ENCODE measurements at places on chromosomes 16 and 17.

GRCh38 chr16:69767459-69768229, 5.5 kb downstream of the WWP2 start:
- DNase-seq = no peak

DNA sequence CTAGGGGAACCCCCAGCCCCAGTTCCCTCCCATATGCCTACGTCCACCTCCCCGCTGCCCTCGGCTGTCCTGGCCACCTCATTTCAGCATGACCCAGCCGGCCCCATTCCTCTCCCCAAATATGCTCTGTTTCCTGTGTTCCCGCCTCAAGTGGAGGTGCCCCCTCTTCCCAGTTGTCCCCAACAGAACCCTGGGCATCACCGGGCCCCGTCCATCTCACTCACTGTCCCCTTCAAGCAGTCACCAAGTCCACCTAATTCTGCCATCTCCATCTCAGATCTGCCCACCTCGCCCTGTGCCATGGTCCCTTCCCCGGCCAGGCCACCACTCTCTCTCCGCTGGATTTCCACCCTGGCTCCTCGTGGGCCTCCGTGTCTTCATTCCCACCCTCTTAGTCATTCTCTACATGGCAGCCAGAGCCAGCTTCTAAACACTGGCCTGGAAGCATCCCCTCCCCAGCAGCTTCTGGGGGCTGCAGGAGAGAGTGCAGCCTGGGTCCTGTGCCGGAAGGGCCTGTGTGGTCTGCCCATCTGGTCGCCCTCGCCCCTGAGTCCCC, 12.8 kb downstream of the CDK3 start:
- DNase-seq = no peak

DNA sequence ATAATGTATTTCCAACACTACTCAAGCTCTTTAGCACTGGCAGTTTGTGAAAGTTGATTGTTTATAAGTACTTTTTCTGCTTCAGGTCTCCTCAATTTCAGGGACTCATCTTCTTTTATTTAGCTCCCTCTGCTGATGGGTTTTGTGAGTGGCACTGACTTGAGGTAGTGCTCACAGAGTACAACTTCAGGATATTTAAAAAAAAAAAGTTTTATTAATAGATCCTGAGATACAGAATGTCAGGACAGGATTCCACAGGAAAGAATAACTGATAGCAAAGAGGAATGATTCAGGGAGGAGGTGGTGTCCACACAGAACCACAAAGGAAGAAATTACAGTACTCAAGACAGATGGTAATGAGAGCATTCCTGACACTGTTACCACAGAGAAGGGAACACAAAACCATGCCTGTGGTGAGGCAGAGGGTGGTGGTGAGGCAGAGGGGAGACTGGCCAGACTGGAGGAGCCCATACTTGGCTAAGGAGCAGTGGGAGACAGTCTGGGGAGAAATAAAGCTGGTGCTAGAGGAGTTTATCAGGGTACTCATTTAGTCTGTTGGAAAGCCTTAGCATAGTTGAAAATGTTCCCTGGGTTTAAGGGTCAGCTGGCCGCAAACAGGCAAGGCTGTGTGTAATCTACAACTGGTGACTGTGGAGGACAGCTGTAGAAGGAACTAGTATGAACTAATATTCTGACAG, 63.7 kb downstream of the SPAG9 start:
- peak; percentile 20 for DNase-seq

DNA sequence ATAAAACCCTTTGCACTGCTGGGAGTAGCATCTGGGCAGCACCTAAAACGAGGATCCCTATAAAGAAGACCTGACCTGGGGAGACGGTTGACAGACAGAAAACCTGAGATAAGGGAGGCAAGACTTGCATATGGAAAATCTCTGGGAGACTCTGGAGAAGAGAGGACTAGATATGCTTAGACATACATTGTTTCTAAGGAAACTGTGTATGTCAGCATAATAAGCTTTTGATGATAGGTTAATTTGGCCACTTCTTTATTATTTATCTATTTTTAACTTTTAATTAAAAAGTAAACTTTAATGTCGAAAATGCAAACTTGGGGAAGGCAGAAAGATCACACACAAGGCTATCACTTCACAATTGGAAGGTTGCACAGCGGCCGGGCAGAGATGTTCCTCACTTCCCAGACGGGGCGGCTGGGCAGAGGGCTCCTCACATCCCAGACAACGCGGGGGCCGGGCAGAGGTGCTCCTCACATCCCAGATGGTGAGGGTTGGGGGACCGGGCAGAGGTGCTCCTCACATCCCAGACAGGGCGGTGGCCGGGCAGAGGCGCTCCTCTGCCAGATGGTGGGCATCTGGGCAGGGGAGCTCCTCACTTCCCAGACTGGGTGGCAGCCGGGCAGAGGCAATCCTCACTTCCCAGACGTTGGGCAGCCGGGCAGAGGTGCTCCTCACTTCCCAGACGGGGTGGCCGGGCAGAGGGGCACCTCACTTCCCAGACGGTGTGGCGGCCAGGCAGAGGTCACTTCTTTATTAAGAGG, 64.3 kb upstream of the HS3ST3A1 start:
- DNase-seq = no peak

- DNase-seq = no peak
These were observed 16.8 kb downstream of the MARCHF10 start for GRCh38 chr17:62791235-62791734.

DNA sequence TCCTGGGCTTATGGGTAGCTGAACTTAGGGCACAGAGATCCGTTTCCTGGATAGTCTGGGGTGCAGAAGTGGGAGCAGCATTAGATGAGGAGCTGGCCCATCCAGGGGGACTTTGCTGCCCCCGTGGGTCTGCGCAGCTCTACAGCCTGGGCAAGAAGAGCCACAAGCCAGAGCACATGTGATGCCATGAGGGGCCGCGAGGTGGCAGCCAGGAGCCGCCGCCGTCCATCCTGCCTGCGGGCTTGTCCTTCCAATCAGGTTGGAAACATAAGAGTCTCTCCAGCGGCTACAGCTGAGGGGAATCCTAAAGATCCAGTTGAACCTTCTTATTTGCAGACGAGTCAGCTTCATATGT, 21.9 kb downstream of the C1QTNF1 start:
- DNase-seq = peak; percentile 70

Data from activated CD4-positive, alpha-beta memory T cell treated with anti-CD3 and anti-CD28 coated beads, Interleukin-2, amount 10 ng/mL, durations not matched to agents 7 days and 5 days (primary cell).